ENCODE measurements at places on chromosomes 2 and 18.

DNA sequence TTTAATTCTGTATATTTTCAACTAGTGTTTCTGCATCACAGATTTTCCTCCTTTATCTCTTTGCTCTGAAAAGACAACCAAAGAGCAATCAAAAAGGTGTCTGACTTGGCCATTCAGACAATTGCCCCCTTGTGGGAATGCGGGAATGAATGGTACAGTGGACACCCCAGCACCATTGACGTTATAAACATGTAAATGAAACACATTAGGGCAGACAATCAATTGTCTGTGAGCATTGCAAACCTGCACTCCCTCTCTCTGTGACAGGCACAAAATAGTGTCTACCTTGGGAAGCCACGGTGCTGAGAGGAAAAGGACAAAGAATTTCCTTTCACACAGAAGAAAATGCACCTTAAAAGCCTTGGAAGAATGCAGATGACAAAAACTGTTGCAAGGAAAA, 8.0 kb downstream of the ZEB2 start:
- DNase-seq: no peak

- no peak for DNase-seq
Observed at GRCh38 chr2:178142274-178143065, 30.2 kb downstream of the RBM45 start.

DNA sequence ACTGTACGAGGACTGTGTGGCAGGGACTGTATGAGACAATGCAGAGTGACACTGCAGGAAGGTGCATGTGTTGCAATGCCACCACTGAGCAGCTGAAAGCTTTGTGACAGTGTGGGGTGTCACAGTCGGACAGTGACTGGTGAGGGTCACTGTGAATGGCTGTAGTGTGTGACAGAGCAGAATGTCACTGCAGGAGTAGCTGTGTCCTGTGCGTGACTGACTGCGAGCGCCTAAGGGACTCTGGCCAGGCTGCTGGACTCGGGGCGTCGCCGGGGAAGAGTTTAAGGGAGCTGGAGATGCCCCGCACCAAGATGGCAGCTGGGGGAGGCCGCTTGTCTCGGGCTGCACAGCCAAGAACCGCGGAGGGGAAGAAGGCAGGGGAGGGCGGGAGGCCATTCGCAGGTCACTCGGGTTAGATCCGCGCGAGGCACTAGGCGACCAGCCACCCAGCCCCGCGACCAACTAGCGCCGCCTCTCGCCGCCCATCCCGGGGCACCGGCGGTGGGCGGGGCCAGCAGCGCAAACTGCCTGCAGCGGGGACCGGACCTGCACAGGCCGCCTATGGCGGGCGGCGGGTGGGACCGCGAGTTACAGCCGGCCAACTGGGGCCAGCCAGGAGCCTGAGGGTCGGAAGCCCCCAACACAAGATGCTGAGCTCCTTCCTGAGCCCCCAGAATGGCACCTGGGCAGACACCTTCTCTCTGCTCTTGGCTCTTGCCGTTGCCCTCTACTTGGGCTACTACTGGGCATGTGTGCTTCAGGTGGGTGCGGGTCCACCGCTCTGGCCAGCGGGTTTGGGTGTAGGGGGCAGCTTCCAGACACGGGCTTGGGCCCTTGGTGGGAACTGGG, at the start of gene ABHD1:
Gene ABHD1 (plus strand): TSS at position 514 of the 849 bp plus-strand sequence. CDS start 134 bp downstream, at position 648.
- DNase-seq: peak; percentile 77

DNA sequence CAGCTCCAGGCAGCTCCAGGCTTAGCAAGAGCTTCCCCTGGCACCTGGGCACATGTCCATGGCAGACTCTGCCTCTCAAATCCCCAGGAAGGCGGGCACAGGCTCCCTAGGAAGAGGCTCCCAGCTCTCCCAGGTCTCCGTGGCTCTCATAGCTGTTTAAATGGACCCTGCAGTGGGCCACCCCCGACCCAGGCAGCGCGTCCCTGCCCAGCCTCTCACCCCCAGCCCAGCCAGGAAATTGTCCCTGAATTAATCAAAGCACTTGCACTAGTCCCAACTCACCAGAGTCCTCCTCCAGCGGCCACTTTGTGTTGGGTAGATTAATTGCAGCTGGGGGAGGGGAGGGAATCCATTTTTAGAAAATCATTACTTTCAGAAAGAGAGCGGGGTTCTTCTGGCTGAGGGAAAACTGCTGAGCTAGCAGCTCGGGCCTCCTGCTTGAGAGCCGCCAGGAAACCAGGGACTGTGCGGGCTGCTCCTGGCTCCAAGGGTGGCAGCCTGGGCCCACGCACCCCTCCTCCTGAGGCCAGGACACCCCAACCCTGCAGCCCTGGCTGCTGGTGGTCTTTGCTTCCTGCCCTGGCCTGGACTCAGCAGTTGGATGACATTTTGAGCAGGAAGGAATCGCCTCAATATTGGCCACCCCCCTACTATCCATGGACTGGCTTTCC, 36.0 kb downstream of the SMAD7 start:
- DNase-seq: no peak

DNA sequence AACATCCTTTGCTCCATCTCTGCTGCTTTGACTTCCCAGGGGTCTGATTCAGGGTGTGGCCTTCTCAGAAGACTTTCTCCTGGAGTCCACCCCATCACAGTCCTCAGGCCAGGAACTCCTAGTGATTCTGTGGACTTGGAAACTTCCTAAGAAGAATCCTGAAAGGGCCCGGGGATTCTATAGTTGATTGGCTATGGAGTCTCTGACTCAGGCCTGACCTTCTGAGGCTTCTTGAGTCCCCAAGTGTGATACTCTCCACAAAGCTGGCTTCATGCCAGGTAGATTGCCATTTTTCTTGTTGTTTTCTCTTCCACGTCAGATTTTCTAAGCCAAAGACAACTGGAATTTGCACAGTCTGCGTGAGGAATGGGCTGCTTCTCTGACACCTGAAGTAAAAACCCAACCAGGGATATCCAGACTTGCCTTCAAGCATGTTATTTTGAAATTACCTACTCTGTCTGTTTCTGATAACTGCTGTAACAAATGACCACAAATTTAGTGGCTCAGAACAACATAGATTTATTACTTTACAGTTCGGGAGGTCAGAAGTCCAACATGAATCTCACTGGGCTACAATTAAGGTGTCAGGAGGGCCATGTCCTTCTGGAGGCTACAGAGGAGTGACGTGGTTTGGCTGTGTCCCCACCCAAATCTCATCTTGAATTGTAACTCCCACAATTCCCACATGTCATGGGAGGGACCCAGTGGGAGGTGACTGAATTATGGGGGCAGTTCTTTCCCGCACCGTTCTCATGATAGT, 69.3 kb downstream of the ALPK2 start:
- DNase-seq: no peak

DNA sequence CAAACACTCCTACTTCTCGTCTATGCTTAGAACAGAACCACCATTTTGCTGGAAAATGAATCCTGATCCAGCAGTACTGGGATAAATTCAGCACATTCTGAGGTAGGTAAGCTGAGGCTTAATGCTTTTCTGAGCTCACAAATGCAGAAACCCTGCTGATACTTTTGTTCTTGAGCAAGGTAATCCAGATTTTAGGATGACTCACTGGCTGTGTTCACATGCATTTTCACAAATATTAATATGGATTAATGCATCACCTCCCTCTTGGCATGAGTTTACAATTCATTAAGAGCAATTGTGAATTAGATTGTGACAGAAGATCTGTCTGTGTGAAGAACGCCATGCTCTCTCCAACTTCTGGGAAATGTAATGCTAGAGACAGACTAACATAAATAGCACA, 42.2 kb downstream of the RAD51AP2 start:
- DNase-seq: no peak

GRCh38 chr18:50138181-50139064, 56.5 kb downstream of the MYO5B start:
- DNase-seq: no peak

GRCh38 chr2:128726911-128727310, 408.2 kb upstream of the HS6ST1 start:
- no peak for DNase-seq

DNA sequence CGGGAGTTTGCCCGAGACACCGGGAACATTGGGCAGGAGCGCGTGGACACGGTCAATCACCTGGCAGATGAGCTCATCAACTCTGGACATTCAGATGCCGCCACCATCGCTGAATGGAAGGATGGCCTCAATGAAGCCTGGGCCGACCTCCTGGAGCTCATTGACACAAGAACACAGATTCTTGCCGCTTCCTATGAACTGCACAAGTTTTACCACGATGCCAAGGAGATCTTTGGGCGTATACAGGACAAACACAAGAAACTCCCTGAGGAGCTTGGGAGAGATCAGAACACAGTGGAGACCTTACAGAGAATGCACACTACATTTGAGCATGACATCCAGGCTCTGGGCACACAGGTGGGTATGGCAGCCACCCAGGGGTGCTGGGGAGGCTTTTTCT, 73.8 kb upstream of the EML6 start:
- DNase-seq: no peak

GRCh38 chr2:160258492-160258805, 58.4 kb upstream of the ITGB6 start:
- no peak for DNase-seq

DNA sequence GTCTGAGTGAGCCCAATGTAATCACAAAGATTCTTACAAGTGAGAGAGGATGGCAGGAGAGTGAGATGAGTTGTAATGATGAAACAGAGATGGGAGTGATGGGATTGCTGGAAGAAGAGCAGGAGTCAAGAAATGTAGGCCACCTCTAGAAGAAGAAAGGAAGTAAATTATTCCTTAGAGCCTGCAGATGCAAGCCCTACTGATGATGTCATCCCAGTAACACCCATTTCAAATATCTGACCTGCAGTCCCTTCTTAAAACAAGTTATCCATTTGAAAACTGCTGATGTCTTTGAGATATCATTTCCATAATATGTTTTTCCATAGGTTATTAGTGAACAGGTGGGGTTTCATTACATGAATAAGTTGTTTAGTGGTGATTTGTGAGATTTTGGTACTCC, 888.0 kb upstream of the SLC39A10 start:
- DNase-seq: no peak
